ENCODE measurements at places on chromosomes 6 and 20.

GRCh38 chr6:126907996-126908395 is 210.5 kb upstream of the RSPO3 start:
- H3K4me3 ChIP-seq = no peak overlapping the region
- H3K36me3 ChIP-seq = no peaks in the 10 kb centered on the region
- H3K27me3 ChIP-seq = no peaks in the 10 kb centered on the region
- H3K4me1 ChIP-seq = no peaks in the 10 kb centered on the region

DNA sequence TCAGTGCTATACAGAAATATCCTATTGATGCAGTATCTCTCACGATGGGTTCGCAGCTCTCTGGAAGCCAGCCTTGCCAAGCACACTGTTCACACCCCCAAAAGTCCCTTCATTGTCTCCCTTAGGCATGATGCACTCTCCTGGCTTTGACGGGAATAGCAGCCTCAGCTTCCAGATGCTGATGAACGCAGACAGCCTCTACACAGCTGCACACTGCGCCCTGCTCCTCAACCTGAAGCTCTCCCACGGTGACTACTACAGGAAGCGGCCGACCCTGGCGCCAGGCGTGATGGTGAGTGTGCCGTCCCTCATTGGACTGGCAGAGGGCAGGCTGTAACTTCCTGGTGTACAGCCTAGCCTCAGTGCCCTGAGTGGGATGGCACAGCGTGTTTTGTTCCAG is 60.0 kb upstream of the PBOV1 start:
- no peaks in the 10 kb centered on the region for H3K4me1 ChIP-seq
- no peaks in the 10 kb centered on the region for H3K36me3 ChIP-seq
- no peak overlapping the region for H3K4me3 ChIP-seq
- no peak overlapping the region for H3K27ac ChIP-seq
- H3K27me3 ChIP-seq = no peaks in the 10 kb centered on the region

GRCh38 chr6:37210313-37210968 is 40.5 kb downstream of the PIM1 start:
- H3K4me1 ChIP-seq = no peaks in the 10 kb centered on the region
- DNase-seq = no peak
- no peak overlapping the region for H3K4me3 ChIP-seq
- no peak overlapping the region for H3K27ac ChIP-seq

- peaks cover 3% of the 10 kb centered on the region for H3K36me3 ChIP-seq
- H3K4me1 ChIP-seq = no peaks in the 10 kb centered on the region
- H3K27me3 ChIP-seq = no peaks in the 10 kb centered on the region
- H3K27ac ChIP-seq = no peak overlapping the region
- DNase-seq = no peak
- H3K4me3 ChIP-seq = no peak overlapping the region
Measured at GRCh38 chr6:41548841-41549642, 2.9 kb downstream of the FOXP4 start.

DNA sequence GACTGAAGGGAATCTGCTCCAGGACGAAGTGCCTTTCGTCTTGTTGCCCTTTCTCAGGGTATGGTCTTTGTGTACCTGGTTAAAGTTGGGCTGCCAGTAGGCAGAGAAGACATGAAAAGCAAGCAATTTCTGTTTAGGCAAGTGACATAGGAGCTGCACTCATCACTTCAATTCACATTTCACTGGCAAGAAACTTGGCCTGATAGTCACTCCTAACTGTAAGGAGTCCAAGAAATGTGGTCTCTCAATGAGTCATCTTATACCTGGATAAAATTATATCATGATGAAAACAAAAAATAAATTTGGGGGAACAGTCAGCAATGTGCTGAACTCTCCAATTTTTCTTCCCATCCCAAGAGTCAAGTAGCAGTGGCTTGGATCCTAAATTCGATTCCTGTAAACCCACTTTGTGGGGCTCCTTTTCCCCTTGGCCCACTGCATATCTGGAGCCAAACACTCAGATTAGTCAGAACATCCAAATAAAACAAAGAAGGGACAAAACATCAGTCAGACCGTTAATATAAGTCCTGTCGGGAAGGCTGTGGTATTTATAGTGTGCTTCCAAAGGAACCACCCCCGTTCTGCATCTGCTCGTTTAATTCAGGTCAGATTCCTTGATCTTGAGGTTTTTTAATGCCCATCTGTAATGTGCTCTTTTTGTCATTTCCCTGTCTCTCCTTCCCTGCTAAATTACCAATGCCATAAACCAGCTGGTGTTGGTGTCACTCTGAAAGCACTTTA is 5.0 kb upstream of the GABRR1 start:
- no peak for DNase-seq
- H3K27ac ChIP-seq = no peak overlapping the region
- no peaks in the 10 kb centered on the region for H3K4me1 ChIP-seq
- peaks cover 14% of the 10 kb centered on the region for H3K27me3 ChIP-seq

GRCh38 chr20:17807651-17808050 is 107.9 kb downstream of the BANF2 start:
- no peak overlapping the region for H3K4me3 ChIP-seq
- H3K27ac ChIP-seq = no peak overlapping the region
- DNase-seq = no peak
- H3K4me1 ChIP-seq = no peaks in the 10 kb centered on the region

GRCh38 chr6:121302882-121303281 is 31.4 kb downstream of the TBC1D32 start:
- H3K4me3 ChIP-seq = no peak overlapping the region
- DNase-seq = no peak
- no peaks in the 10 kb centered on the region for H3K27me3 ChIP-seq
- no peaks in the 10 kb centered on the region for H3K4me1 ChIP-seq
- peaks cover 14% of the 10 kb centered on the region for H3K36me3 ChIP-seq

DNA sequence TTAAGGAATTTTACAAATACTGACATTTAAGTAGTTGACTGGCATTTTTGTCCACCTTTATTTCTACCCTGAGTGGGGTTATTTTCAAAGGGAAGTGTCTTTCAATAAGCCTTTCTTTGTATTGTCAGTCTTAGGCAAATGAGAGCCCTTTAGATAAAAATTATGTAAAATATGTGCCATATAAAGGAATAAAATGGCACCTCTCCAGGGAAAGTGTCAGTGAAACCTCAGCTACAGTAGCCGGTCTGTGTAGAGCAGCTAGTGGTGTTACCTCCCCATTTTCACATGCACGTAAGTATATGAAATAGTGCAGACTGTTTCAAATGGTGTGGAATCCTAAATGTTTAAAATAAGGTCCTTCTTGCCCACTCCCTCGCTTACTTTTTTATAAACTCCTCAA is 5.0 kb downstream of the FAM217B start:
- no peaks in the 10 kb centered on the region for H3K27me3 ChIP-seq
- H3K4me1 ChIP-seq = peaks cover 14% of the 10 kb centered on the region
- DNase-seq = no peak
- no peak overlapping the region for H3K27ac ChIP-seq
- H3K36me3 ChIP-seq = peaks cover 69% of the 10 kb centered on the region

DNA sequence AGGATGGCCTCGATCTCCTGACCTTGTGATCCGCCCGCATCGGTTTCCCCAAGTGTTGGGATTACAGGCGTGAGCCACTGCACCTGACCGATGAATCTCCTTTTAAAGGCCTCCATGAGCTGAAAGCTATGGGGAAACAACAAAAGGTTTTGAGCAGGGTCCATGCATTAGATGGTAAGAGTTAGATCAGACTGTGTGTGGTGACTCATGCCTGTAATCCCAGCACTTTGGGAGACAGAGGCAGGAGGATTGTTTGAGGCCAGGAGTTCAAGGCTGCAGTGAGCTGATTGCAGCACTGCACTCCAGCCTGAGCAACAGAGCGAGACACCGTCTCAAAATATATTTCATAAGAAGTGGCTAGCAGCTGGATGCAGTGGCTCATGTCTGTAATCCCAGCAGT is 41.0 kb upstream of the BCLAF1 start:
- no peaks in the 10 kb centered on the region for H3K36me3 ChIP-seq
- no peak overlapping the region for H3K27ac ChIP-seq
- DNase-seq = no peak
- H3K4me3 ChIP-seq = no peak overlapping the region
- no peaks in the 10 kb centered on the region for H3K4me1 ChIP-seq
- H3K27me3 ChIP-seq = no peaks in the 10 kb centered on the region
